ENCODE measurements at places on chromosomes 11 and 22. TPM values are rescaled to one million over a fixed set of nuclear protein-coding genes. Genes with fewer than 3 reads are reported as not detected.

DNA sequence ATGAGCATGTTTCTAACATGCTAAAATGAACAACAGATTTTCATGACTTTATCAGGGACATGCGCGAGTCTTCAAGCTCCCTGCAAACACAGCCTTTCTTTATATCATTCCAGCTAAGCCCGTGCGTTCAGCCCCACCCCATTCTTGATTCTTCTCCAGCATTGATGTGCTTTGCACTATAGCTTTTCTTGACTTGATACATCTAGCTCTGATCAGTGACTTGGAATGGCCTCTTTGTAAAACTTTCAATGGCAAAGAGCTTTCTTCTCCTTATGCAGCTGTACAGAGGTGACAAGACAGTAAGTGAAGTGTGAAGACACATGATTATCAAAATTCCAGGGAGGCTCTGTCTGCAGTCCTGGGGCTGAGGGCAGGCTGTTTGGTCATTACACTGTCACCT lies 561.0 kb downstream of the OPCML start:
- no peak for DNase-seq
- H3K27ac ChIP-seq, result no peak overlapping the region
- H3K4me1 ChIP-seq, result no peaks in the 10 kb centered on the region
- no peak overlapping the region for H3K4me3 ChIP-seq
- H3K27me3 ChIP-seq, result peaks cover 15% of the 10 kb centered on the region
- H3K36me3 ChIP-seq, result no peaks in the 10 kb centered on the region

- H3K4me1 ChIP-seq, result no peaks in the 10 kb centered on the region
- H3K36me3 ChIP-seq, result no peaks in the 10 kb centered on the region
- H3K27me3 ChIP-seq, result no peaks in the 10 kb centered on the region
- no peak overlapping the region for H3K27ac ChIP-seq
These were observed 22.4 kb upstream of the CRTAM start for GRCh38 chr11:122815900-122816299.

GRCh38 chr11:1341928-1342524 lies 32.6 kb upstream of the TOLLIP start:
- H3K4me3 ChIP-seq, result no peak overlapping the region
- DNase-seq, result peak; percentile 65

DNA sequence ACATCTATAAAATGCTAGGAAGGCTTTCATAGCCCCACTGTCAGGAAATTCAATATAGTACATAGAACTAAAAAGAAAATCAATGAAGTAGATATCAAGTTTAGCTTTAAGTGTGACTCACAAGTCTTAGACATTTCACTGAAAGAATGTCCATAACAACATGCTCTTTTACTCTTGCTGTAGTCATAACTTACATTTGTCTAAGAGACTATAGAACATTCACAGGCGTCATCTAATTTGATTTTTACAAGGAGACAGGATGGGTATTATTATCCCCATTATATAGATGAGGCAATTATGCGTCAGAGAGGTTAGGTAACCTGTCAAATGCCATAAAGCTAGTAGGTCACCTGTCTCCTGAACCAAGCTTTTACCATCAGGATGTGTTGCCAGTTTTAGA lies 36.9 kb downstream of the BDNF start:
- peaks cover 24% of the 10 kb centered on the region for H3K36me3 ChIP-seq
- H3K27me3 ChIP-seq, result no peaks in the 10 kb centered on the region
- peak; percentile 27 for DNase-seq
- no peak overlapping the region for H3K4me3 ChIP-seq
- peaks cover 20% of the 10 kb centered on the region for H3K4me1 ChIP-seq

- no peak overlapping the region for H3K27ac ChIP-seq
- H3K4me1 ChIP-seq, result peaks cover 4% of the 10 kb centered on the region
- H3K36me3 ChIP-seq, result no peaks in the 10 kb centered on the region
These were observed 213.7 kb upstream of the TBCEL start for GRCh38 chr11:120810251-120810650.

DNA sequence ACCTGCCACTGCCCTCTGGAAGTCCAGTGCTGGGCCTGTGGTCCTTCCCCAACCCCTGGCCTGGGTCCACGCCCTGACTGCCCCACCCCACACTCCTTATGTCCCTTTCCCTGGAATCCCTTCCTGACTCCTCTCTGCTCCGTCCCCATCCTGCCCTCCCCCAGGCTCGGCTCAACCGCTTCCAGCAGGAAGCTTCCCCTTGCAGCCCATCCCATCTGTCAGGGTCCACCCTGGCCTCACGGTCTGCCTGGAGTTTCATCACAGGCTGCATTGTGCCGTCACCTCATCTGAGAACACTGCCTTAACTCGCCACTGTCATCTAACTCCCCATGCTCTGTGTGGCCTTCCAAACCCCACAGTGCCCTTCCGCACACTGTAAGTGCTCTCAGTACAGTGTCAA lies 64.3 kb downstream of the NAT10 start:
- H3K4me1 ChIP-seq, result no peaks in the 10 kb centered on the region
- H3K27me3 ChIP-seq, result no peaks in the 10 kb centered on the region
- DNase-seq, result no peak
- no peak overlapping the region for H3K27ac ChIP-seq

- H3K4me3 ChIP-seq, result no peak overlapping the region
- peaks cover 53% of the 10 kb centered on the region for H3K36me3 ChIP-seq
- peaks cover 37% of the 10 kb centered on the region for H3K4me1 ChIP-seq
- H3K27ac ChIP-seq, result peak overlapping the region; percentile 90
These were observed 63.9 kb downstream of the MYH9 start for GRCh38 chr22:36323855-36324331.

DNA sequence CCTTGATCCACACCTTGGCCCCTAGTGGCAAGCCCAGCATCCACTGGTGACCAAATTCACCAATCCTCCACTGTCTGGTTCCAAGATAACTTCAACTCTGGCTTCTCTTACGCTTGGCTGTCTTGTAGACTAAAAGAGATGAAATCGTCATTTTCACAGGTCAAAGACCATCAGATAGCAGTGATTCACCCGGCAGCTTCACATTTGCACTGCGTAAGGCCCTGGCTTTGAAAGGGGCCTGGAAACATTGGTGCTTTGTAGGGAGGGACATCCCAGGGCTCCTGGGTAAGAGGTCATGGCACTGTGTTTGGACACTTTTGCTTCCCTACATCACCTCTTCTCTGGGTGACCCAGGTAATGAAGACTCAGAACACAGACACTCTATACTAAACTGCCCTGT lies 30.1 kb upstream of the FADD start:
- H3K27ac ChIP-seq, result no peak overlapping the region
- H3K4me3 ChIP-seq, result no peak overlapping the region

RAB6A gene
- total RNA-seq, result 123 TPM

DNA sequence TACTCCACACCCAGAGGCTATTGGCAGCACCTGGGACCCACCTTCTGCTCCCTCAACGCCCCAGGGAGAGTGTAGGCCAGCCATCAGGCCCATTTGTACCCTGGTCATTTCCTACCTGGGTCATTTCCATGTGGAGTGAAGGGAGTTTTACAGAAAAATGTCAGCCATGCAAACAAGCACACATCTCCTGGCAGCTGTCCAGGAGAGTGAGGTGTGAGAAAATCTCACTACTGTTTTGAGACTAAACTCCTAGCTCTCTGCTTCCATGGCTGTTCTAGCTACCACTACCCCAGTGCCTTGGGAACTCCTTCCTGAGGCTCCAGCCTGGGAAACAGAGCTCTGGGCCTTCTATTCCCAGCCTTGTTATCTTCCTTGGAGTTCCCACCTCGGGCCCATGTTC lies 2.8 kb upstream of the TMPRSS13 start:
- H3K36me3 ChIP-seq, result no peaks in the 10 kb centered on the region
- H3K4me1 ChIP-seq, result no peaks in the 10 kb centered on the region
- H3K27ac ChIP-seq, result no peak overlapping the region
- peaks cover 21% of the 10 kb centered on the region for H3K27me3 ChIP-seq

DNA sequence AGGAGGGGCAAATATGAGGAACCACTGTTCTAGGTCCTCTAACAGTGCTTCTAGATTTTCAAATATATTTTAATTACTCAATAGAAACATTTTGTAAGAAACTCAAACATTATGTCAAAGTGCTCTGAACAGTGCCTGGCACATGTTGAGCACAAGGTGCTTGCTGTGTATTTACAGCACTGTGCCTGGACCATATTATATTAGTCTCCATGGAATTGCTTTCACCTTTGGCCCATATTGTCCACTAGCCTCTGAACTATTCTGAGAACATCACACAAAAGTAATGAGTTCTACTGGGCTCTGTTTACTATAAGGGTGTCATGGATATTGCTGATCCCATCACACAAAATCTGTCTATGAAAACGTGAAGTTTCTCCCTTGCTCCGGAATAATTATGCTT lies 76.7 kb downstream of the PPFIBP2 start:
- H3K36me3 ChIP-seq, result no peaks in the 10 kb centered on the region
- DNase-seq, result no peak
- no peak overlapping the region for H3K4me3 ChIP-seq
- peaks cover 25% of the 10 kb centered on the region for H3K4me1 ChIP-seq
- no peak overlapping the region for H3K27ac ChIP-seq
- H3K27me3 ChIP-seq, result no peaks in the 10 kb centered on the region

DNA sequence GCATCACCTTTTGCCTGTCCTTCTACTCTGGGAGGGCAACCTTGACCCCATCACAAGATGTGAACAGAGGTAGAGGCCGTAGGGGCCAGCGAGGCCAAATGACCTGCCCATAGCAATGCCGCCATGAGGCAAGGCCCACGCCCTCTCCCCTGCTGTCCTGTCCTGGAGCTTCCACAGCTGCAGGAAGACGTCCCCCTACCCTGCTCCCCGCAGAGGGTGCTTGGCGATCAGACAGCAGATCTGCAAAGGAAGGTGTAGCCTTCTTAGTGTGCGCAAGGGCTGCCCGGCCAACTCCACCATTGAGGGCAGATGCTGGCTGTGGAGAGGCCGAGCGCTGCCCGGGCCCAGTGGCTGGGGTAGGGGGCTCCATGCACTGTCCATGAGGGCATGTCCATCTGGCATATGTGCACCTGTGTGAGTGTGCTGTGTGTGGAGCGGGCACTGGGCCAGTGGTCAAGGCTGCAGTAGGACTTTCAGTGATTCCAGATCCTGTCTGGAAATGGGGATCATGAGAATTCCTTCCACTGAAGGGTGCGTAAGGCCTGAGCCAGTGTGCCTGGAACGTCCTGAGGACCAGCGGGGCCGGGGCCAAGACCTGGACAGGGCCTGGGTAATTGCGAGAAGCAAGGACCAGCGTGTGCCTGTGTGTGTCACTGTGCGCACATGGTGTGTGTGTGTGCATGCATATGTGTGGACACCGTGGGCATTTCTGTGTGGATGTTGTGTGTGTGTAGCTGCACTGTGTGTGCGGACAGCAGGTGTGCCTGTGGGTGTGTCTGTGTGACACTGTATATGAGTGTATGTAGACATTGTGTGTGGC lies 11.0 kb downstream of the TRPM5 start:
- no peak for DNase-seq
- no peaks in the 10 kb centered on the region for H3K36me3 ChIP-seq
- H3K27ac ChIP-seq, result no peak overlapping the region
- H3K4me1 ChIP-seq, result no peaks in the 10 kb centered on the region
- peaks cover 12% of the 10 kb centered on the region for H3K27me3 ChIP-seq
- no peak overlapping the region for H3K4me3 ChIP-seq

UBQLN3 gene
- not detected for total RNA-seq

TMPRSS4 gene
- not detected for total RNA-seq

GRCh38 chr22:49012712-49013395 lies 814.8 kb downstream of the BRD1 start:
- H3K27ac ChIP-seq, result no peak overlapping the region
- no peaks in the 10 kb centered on the region for H3K36me3 ChIP-seq
- no peak for DNase-seq
- no peak overlapping the region for H3K4me3 ChIP-seq
- no peaks in the 10 kb centered on the region for H3K4me1 ChIP-seq

TMPRSS5 gene
- not detected for total RNA-seq

DNA sequence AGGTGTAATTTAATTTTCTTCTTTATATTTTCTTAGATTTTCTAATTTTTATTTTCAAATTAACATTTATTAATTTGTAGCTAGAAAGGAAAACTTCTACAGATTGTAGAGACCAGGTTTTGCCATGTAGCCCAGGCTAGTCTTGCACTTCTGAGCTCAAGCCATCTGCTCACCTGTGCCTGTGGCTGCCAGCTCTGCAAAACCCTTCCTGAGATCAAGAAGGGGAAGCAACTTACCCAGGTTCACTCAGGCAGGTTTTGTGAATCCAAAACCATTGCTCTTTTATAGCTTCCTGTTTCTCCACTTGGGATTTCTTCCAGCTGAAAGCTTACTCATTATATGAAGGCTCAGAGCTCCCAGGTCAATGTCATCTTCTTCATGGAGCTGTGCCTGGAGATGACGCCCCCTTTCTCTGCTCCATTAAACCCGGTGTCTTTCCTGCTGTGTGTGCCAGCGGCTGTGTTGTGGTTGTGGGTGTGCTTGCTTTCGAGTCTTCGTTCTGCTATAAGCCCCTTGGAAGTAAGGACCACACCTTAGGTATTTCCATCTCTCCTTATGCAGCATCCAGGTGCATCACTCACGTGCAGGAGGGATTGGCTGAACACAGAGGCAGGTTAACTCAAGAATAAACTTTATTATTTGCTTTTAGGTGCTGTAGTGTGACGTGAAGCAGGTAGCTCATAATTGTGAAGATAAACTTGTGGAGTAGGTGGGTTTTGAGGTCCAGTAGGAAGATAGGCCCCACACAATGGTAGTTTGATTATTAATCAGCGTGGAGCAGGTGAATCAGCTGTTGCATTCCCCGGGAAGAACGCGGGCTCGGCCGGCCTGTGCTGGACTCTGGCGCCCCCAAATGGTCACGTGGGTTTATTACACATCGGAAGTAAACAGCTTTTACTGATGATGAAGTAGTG lies 42.2 kb upstream of the INCENP start:
- H3K4me1 ChIP-seq, result peaks cover 4% of the 10 kb centered on the region
- DNase-seq, result peak; percentile 80
- peak overlapping the region; percentile 14 for H3K4me3 ChIP-seq
- H3K27me3 ChIP-seq, result no peaks in the 10 kb centered on the region
- H3K36me3 ChIP-seq, result no peaks in the 10 kb centered on the region
- no peak overlapping the region for H3K27ac ChIP-seq

Data from GM23248 (cell line).